ENCODE measurements at places on chromosomes 3 and 15.

GRCh38 chr15:52193321-52193720 is 2.1 kb upstream of the GNB5 start:
- DNase-seq = no peak

GRCh38 chr15:63466378-63467192 is 37.8 kb upstream of the USP3 start:
- peak; percentile 75 for DNase-seq

DNA sequence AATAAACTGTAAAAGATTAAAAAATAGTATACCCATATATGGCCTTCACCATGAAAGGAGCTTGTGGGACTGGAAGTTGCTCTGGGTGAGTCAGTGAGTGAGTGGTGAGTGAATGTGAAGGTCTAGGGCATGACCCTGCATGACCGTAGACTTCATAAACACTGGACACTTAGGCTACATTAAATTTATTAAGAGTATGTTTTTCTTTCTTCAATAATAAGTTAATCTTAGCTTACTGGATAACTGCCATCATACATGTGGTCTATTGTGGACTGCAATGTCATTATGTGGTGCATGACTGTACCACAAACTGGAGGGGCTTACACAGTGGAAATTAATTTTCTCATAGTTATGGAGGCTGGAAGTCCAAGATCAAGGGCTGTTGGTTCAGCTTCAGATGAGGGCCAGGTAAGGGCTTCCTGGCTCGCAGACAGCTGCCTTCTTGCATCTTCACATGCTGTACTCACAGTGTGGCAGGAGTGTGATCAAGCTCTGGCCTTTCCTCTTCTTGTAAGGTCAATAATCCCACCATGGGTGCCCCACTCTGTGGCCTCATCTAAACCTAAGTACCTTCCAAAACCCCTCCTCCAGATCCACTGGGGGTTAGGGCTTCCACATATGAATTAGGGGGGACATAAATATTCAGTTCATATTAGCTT is 40.8 kb upstream of the PRR23E start:
- peak; percentile 50 for DNase-seq

DNA sequence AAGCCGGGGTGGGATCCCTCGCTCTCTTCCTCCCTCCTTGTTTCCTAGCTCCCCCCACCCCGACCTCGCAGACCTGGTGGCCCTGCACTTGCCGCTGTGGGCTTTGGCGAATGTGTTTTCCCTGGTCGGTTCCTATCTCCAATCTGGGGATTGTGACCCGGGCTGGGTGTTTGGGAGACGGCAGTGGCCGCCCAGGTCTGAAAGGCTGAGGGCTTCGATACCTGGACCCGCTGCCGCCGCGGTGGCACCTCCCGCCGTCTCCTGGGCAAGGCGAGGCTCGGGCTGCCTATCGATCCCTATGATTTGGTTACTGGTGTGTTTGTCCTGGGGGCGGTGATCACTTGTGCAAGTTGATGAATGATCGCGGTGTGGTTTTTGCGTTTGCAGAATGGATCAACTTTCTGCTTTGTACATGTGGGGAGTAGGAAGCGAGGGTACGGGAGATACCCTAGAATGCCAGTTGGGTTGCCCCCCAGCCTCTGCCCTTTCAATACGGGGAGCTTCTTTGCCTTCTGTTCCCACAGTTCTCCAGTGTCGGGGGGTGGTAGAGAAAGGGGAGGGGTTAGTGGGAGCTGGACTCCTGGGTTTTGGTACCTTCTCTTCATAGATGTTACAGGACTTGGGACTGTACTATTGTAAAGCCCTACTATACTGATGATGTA is 3.0 kb downstream of the BBX start:
- DNase-seq = no peak

GRCh38 chr3:20083253-20083652 is 43.0 kb downstream of the KAT2B start:
- DNase-seq = no peak

GRCh38 chr15:94480289-94480834 is 249.0 kb downstream of the MCTP2 start:
- DNase-seq = peak; percentile 3

DNA sequence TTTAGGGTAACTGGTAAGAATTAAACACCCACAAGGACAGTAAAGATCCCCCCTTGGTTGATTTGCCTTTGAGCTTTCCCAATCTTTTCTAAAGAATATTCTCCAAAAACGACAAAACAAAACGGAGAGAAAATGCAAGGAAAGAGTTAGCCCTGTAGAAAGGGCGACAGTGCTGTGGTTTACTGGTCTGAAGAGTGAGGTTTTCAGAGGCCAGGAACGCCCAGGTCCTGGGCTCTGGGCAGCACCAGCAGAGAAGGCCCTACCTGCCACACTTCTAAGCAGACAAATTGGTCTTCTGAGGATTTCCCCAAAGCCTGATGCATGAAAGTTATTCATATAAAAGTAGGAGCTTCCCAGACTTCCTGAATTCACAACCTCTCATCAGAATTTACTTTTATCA is 119.3 kb downstream of the KCNMB2 start:
- DNase-seq = no peak

DNA sequence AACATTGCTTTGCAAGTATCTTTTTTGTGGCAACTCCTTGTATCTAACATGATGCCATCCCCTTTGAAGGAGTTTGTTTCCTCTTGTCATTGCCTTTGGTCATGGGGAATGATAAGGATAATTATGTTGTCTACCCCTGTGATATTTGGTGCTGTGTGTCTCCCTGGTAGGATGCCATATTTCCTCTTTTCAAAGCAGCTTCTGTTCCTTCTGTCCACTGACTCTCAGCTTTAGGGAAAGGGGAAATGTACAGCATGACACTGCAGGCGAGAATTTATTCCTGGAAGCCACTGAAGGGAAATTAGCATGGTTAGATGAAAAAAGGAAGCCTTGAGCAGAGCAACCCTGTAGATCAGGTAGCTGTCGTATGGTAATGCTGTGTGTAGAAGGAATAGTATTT is 576.7 kb downstream of the CADM2 start:
- no peak for DNase-seq

DNA sequence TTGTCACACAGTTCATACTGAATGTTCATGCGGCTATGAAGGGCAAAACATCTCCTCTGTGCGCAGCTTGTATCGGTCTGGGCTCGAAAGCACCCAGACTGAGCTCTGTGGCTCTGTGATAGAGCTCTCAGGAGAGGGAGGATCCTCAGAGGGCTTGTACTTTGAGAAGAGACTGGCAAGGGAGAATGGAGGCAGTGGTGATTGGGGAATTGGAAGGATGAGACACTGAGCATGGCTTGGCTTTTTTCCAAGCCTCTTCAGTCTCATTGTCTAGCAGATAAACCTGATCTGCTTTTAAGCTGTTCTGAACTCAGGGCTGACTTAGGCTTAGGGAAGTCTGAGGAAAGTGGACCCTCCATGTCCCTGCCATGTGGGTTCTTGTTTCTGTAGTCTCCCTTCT is 43.0 kb downstream of the RAD54L2 start:
- no peak for DNase-seq

DNA sequence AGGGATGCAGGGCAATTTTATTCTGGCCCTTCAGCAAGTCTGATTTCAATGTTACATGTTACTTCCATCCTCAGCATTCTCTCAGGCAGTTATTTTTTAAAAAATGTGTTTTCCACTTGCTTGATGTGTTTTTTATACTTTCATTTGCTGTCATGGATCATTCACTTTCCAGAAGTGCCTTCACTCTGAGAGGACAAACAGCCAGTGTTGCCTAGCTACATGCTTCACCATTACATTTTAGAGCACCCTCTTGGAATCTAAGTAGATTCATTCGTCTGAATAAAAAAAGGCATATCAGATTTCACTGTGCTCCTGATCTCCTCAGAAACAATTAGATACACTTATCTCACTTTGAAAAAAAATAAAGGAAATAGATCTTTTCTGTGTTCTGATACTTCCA is 93.6 kb upstream of the POU1F1 start:
- DNase-seq = peak; percentile 40

DNA sequence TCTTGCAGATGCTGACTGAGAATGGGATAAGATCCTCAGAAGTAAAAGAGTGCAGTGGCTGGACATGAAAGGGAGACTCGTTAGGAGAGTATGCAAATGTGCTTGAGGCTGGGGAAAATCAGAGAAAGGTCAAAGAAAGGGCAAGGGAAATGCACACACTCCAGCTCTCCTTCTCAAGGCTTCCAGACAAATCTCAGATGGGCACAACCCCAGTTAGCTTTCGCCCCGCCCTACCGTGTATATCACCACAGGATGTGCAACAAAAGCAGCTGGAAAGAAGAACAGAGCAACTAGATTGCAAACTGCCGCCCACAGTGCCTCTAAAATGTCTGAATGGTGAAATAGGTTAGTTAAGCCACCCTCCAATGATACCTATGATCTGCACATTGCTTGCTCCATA is 63.9 kb downstream of the CERS3 start:
- DNase-seq = no peak

DNA sequence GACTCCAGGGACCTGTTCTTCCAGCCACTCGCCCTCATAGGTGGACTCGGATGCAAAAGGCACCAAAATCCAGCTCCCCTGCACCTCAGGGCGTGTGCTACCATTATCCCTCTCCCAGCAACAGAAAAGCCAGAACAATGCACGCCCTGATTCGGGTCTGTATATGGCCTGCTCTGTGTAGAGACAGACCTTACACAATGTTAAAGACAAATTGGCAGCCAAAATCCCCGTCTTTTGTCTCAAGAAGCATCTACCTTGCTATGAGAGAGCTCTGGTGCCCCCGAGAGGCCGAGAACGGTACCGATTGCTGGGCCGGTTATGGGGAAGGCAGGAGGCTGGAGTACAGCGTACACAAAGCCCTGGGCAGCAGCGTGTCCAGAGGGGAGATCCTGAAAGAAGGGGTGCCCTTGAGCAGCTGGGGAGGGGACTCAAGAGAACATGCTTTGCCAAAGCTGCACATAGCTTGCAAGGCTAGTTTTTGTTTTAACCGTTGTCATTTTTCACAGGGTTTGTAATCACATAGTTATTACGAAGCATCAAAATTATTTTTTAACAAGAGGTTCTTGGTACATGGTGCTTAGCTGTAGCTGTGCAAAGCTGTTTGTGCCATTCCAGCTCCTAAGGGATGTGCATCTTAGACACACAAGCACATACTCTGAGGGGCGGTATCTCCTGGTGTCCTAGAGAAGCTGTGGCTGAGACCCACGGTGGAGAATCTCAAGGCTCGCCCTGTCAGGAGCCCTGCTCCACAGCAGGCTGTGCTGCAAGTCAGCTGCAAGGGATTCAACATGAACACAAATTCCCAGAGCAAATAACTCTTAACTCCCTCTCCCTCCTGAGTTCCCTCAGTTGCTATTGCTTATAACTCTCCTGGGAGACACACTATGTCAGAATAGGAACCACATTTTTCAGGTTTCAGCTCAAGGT is 461.5 kb upstream of the PPP2R3A start:
- peak; percentile 52 for DNase-seq

DNA sequence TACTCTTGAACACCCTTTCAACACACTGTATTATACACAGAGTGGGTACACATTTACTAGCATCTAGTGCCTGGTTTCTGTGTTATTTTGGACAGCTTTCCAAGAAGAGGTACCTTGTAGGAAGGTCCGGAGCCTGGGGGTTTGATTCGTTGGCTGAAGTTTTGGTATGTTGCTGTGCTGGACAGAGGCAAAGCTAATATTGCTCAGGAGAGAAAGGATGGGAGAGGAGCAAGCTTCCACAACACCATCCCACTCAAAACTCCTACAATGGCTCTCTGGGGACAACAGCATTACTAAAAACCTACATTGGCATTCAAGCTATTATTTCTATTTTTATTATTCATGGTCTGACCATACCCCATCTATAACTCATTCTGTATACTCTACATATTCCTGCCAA is 1.1 kb upstream of the LYSMD2 start:
- no peak for DNase-seq

GRCh38 chr3:118059096-118059495 is 975.5 kb downstream of the IGSF11 start:
- DNase-seq = no peak

DNA sequence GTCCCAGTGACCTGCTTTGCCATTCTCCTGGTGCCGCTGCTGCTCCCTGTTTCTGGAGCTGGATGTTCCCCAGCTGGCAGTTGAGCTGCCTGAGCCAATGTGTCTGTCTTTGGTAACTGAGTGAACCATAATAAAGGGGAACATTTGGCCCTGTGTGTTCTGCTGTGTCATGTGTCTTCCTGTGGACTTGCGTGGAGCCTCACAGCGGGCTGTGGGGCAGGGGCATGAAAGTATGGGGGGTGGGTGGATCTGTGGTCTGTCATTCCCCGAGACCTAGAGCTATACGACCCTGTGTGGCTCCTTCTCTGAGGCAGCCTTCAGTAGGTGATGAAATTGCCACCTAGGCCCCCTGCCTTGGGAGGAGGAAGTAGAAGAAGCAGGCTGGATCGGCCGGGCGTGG is 2.0 kb upstream of the PPCDC start:
- no peak for DNase-seq

- no peak for DNase-seq
Observed at GRCh38 chr3:56123487-56123886, 344.8 kb downstream of the ERC2 start.

DNA sequence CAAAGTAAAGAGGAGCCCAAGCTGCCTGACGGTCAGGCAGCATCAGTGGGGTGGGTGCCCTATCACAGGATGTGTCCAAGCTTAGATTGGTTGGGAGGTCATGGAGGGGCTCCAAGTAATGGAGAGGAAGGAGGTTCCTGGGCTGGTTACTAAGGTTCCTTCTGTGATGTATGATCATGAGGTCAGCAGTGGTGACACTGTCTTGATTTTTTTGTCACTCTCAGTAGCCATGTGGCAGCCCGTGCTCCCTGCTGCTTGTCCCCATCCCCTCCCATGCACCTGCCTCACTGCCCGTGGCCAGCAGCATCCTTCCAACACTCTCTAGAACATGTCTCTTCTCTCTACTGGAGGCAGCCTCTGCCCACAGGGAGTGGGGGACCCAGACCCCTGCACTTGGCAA is 261.7 kb downstream of the TLE3 start:
- DNase-seq = no peak

DNA sequence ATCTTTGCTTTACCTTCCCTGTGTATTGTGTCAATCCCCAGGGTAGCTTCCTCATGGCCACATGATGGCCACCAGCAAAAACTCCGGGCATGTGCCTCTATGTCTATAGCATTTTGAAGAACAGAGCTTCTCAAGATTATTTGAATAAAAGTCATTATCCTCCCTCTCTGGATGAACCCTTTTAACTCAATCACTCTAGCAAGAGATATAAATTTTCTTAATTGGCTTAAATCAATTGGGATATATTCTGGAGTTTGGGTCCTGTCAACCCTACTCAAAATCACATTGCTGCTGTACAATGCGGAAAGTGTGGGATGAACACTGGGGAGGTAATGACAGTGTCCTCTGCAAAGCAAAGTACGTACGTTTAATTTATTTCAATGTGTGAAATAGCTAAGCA is 370.6 kb upstream of the LRRC3B start:
- DNase-seq = no peak

GRCh38 chr3:10290481-10291176 is 2.1 kb downstream of the GHRL start:
- DNase-seq = no peak

GRCh38 chr3:120435621-120436020 is 15.2 kb downstream of the FSTL1 start:
- peak; percentile 88 for DNase-seq

GRCh38 chr15:41241221-41241964 is 10.3 kb downstream of the CHP1 start:
- DNase-seq = peak; percentile 96

GRCh38 chr3:176490357-176490756 is 706.9 kb downstream of the TBL1XR1 start:
- DNase-seq = peak; percentile 1

GRCh38 chr3:55486101-55486856 is 827 bp downstream of the WNT5A start:
- DNase-seq = peak; percentile 36
